Activated naive CD8-positive, alpha-beta T cell treated with anti-CD3 and anti-CD28 coated beads for 36 hours (primary cell): ENCODE measurements at places on chromosomes 5 and 9. TPM values are rescaled to one million over a fixed set of nuclear protein-coding genes. Genes with fewer than 3 reads are reported as not detected.

- no peak for DNase-seq
Observed at GRCh38 chr5:179302499-179303185, 42.6 kb downstream of the ADAMTS2 start.

DNA sequence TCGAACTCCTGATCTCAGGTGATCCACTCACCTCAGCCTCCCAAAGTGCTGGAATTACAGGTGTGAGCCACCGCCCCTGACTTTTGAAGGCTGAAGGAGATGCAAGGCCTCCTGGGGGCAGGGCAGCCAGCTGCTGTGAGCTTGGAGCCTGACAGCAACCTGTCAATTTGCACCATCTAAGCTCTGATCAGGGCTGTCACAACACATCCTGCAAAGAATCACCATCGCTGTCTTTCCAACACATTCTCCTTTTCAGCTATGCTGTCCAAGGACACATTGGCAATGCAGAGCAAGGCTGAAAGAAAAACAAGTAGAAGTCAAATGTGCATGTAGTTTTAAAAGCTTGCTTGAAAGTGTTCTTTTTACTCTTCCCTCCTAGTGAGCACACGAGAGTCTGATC lies 54.6 kb downstream of the GNA14 start:
- no peak for DNase-seq

GRCh38 chr9:126443144-126443543 lies 116.5 kb downstream of the MVB12B start:
- DNase-seq = no peak

- no peak for DNase-seq
Observed at GRCh38 chr5:53071298-53071697, 38.3 kb downstream of the MOCS2 start.

- DNase-seq = no peak
Observed at GRCh38 chr5:168422431-168422830, 63.8 kb upstream of the RARS1 start.

The MCC gene
- total RNA-seq = 2.9 TPM

The MAP3K1 gene
- total RNA-seq = 10.6 TPM

The CCDC69 gene
- 27.5 TPM for total RNA-seq

The CCL28 gene
- 11.9 TPM for total RNA-seq
